Ascending aorta (tissue), 2 donors: ENCODE measurements at places on chromosomes 16 and 17.

DNA sequence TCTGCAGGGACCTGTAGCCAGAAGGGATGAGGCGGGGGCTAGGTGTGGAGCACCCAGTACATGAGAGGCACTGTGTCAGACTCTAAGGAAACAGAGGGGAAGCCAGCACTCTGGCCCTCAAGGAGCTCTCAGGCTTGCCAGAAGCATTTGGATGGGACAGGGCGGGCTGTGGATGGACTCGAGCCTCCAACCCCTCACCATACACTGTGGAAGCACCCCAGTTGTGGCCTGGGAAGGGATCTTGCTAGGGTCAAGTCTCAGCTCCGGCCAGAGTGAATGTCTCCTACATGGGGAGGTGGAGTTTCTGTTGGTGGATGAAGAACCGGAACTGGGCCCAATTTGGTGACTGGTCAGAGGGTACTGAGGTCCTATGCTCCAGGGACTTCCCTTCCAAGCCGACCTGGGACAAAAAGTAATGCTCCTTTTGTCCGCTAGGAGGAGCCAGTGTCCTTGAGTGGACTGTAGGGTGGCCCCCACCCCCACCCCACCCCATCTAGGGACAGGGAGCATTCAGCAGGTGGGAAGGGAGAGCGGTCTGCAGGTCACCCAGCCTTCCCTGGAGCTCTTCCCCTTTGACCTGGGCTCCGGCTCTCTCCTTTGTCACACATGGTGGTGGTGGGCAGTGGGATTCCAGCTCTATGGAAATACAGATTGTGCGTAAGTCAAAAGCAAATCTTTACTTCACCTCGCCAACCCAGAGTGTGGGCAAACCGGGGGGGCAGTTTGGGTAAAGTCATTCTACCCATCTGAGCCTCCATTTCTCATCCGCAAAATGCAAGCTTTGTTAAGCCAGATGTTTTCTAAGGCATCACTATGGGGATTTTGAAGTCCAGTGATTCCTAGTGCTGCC, 20.4 kb upstream of the PHB1 start:
- peaks cover 8% of the 10 kb centered on the region for H3K27me3 ChIP-seq
- H3K27ac ChIP-seq: no peak overlapping the region
- no peak for DNase-seq
- no peak overlapping the region for H3K4me3 ChIP-seq

GRCh38 chr16:55623640-55624039, 32.1 kb upstream of the SLC6A2 start:
- no peak overlapping the region for H3K4me3 ChIP-seq
- no peaks in the 10 kb centered on the region for H3K4me1 ChIP-seq
- no peak for DNase-seq
- H3K36me3 ChIP-seq: no peaks in the 10 kb centered on the region
- H3K27me3 ChIP-seq: no peaks in the 10 kb centered on the region

GRCh38 chr16:50198802-50199403, 45.8 kb downstream of the TENT4B start:
- no peaks in the 10 kb centered on the region for H3K27me3 ChIP-seq
- no peak overlapping the region for H3K4me3 ChIP-seq
- DNase-seq: no peak
- no peak overlapping the region for H3K27ac ChIP-seq
- no peaks in the 10 kb centered on the region for H3K36me3 ChIP-seq

- H3K27ac ChIP-seq: no peak overlapping the region
- H3K4me1 ChIP-seq: no peaks in the 10 kb centered on the region
- H3K36me3 ChIP-seq: no peaks in the 10 kb centered on the region
- no peak for DNase-seq
These were observed 28.4 kb upstream of the LYRM9 start for GRCh38 chr17:27921599-27921998.
